ENCODE measurements at places on chromosomes 6 and 20.

GRCh38 chr6:63368347-63368746 lies 48.6 kb upstream of the LGSN start:
- no peak for DNase-seq

- DNase-seq: peak; percentile 32
These were observed 6.6 kb upstream of the BTNL2 start for GRCh38 chr6:32413427-32414047.

DNA sequence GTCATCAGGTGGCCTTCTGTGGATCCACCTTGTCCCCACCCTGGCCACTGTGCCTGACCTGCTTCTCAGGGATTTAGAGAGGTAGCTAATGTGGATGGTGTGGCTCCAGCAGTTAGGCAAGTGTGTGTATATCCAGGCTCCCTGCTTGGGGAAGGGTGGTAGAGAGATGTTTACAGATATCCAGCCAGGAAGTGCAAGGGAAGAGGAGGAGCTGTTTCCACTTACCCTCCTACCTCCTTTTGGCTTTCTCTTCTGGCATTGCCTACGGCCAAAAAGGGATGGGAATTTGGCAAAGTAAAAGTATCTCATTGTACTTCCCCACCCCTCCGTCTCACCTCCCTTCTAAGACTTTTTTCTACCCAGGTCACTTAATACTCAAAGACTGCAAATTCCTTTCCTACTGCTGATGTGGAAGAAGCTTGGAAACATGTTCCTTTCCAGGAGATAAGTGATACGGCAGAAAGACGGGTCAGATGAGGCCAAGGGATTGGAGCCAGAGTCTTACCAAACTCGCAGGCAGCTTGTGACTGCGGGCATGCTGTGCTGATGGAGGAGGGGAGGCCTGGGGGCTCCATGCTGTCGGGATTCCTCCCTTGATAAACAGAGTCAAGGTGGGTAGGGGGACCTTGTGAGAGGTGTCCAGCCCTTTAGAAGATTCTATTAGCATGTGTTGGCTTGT lies 253.4 kb downstream of the PRL start:
- peak; percentile 24 for DNase-seq

DNA sequence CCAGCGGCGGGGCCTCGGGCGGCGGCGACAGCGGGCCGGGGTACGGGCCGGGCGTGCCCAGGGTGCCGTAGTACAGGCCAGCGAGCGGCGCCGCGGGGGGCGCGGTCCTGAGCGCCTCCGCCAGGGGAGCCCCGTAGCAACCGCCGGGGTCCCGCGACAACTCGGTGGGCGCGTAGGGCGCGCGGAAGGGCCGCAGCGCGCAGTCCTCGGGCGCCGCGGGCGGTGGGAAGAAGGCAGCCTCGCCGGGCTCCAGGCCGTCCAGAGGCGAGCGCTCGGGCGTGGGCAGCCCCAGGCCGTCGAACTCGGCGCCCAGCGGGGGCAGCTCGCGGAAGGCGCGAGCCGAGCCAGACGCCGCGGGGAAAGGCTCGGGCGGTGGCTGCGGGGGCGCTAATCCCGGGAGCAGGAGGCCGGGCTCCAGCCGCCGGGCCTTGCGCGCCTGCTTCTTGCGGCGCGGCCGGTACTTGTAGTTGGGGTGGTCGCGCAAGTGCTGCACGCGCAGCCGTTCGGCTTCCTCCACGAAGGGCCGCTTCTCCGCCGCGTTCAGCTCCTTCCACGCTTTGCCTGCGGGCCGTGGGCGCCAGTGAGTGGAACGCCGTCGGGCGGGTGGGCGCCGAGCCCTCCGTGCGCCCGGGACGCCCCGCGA lies 916 bp downstream of the SOX18 start:
- no peak for DNase-seq
